ENCODE measurements at places on chromosomes 5 and 9. TPM values are rescaled to one million over a fixed set of nuclear protein-coding genes. Genes with fewer than 3 reads are reported as not detected.
A peak's percentile ranks its signal among the peaks of the same experiment; 100 is the strongest.

DNA sequence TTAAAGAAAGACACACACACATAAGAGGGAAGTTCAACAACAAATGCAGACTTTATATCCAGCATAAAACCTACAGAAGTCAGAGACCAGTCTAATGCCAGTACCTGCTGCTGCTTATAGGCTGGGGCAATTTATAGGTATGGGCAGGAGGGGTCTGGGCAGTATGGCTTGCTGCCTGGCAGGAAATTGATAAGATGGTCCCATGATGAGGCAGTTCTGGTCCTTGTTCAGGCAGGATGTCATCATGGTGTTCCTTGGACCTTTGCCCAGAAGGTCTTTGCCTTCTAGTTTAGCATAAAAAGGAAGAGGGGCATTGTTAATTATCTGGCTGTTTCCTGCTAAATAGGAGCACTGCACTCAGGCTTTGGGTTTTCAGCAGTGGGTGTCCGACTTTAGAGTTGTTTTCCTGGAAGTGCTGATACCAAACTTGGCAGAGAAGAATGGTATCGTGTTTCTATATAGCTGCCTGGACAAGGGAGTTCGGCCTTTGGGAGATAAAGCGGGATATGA is 10.4 kb upstream of the PDCD1LG2 start:
- H3K36me3 ChIP-seq: no peaks in the 10 kb centered on the region
- no peak overlapping the region for H3K4me3 ChIP-seq
- no peaks in the 10 kb centered on the region for H3K27me3 ChIP-seq
- no peak for DNase-seq
- H3K27ac ChIP-seq: no peak overlapping the region

- no peaks in the 10 kb centered on the region for H3K27me3 ChIP-seq
- no peak overlapping the region for H3K4me3 ChIP-seq
- H3K4me1 ChIP-seq: no peaks in the 10 kb centered on the region
- no peaks in the 10 kb centered on the region for H3K36me3 ChIP-seq
- no peak overlapping the region for H3K27ac ChIP-seq
Measured at GRCh38 chr5:160133071-160133917, 14.0 kb upstream of the PWWP2A start.

DNA sequence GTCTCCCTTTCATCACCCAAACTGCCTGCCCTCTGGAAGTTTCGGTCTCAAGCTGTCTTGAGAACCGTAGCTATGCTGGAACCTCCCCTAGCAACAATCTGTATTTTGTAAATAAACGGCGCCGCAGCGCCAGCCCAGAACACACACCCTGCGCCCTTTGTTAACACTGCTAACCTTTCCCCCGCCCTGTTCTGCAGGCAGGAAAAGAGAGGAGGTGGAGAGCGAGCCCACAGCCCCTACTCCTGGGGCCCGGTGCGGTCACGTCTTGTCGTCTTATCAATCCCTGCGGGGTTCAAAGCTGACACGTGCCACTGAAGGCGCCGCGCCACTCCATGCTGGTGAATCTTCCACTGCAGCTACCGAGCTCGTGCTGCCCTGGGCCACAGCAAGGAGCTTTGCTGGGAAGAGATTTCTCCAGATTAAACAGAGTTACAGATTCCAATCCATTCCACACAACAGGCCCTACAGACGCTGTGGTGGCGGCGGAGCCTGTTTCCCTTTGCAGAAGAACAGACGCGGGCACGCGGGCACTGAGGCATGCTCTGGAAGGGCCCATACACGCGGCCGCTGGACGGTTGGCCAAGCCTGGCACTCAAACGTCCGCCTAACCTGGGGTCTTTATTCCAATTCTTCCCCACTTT is 25.3 kb downstream of the ZDHHC11B start:
- DNase-seq: peak; percentile 88
- no peak overlapping the region for H3K4me3 ChIP-seq
- no peak overlapping the region for H3K27ac ChIP-seq

- DNase-seq: no peak
- no peak overlapping the region for H3K27ac ChIP-seq
- no peaks in the 10 kb centered on the region for H3K36me3 ChIP-seq
- H3K4me1 ChIP-seq: no peaks in the 10 kb centered on the region
- H3K27me3 ChIP-seq: no peaks in the 10 kb centered on the region
- H3K4me3 ChIP-seq: no peak overlapping the region
Measured at GRCh38 chr5:88203981-88204750, 64.5 kb downstream of the TMEM161B start.

GRCh38 chr5:72021651-72022357 is 85.5 kb upstream of the MAP1B start:
- H3K4me3 ChIP-seq: no peak overlapping the region
- H3K36me3 ChIP-seq: no peaks in the 10 kb centered on the region

DNA sequence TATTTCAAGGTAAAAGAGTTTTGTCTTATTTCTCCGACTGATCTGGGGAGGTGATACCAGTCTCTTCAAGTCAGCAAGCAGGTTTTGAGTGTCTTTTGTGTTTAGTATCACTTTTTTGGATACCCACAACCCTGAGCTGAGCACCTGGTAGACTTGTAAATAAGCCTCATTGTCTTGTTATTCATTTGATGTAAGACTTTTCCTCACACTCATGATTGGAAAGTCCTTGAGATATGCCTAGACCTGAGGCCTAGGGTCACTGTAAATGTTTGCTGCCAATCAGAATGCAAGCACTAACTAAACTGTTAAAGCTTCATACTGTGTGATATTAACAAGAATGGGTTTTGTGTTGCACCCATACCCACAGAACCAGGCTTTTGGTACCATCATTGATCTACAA is 100.7 kb upstream of the CKMT2 start:
- DNase-seq: no peak
- H3K36me3 ChIP-seq: no peaks in the 10 kb centered on the region
- no peak overlapping the region for H3K4me3 ChIP-seq

DNA sequence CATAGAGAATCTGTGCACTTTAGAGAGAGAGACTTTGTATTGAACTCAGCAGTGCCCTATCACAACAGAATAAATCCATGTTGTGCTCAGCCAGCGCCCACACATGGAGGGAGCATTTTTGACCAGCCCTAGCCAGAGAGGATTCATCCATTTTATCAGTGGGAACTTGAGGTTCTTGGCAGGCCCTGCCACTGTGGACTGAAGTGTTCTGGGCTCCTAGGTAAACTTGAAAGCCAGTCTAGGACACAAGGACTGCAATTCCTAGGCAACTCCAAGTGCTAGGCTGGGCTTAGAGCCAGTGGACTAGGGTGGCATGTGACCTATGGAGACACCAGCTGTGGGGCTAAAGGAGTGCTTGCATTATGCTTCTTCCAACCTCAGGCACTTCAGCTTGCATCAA is 523.5 kb downstream of the CDH12 start:
- DNase-seq: no peak
- H3K4me1 ChIP-seq: no peaks in the 10 kb centered on the region
- no peaks in the 10 kb centered on the region for H3K27me3 ChIP-seq

GRCh38 chr5:95449460-95449859 is 58.3 kb downstream of the FAM81B start:
- H3K4me1 ChIP-seq: no peaks in the 10 kb centered on the region
- DNase-seq: no peak
- H3K27me3 ChIP-seq: no peaks in the 10 kb centered on the region
- no peak overlapping the region for H3K27ac ChIP-seq
- no peak overlapping the region for H3K4me3 ChIP-seq

GRCh38 chr5:109645707-109646192 is 44.0 kb upstream of the MAN2A1 start:
- no peaks in the 10 kb centered on the region for H3K36me3 ChIP-seq
- H3K4me1 ChIP-seq: no peaks in the 10 kb centered on the region
- no peaks in the 10 kb centered on the region for H3K27me3 ChIP-seq
- H3K27ac ChIP-seq: no peak overlapping the region

- no peaks in the 10 kb centered on the region for H3K36me3 ChIP-seq
- H3K4me3 ChIP-seq: no peak overlapping the region
- no peak for DNase-seq
- no peak overlapping the region for H3K27ac ChIP-seq
Measured at GRCh38 chr9:73219985-73220626, 68.4 kb downstream of the ANXA1 start.

DNA sequence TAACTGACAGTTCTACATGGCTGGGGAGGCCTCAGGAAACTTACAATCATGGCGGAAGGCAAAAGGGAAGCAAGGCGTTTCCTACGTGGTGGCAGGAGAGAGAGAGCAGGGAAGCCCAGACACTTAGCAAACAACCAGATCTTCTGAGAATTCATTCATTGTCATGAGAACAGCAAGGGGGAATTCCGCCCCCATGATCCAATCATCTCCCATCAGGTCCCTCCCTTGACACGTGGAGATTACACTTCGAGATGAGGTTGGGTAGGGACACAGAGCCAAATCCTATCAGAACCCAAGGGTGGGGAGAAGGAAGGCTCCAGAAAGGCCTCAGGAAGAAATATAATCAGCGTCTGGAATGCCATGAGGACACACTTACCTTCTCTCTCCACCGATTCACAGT is 34.3 kb downstream of the KIF4B start:
- H3K4me3 ChIP-seq: no peak overlapping the region
- no peak for DNase-seq
- no peaks in the 10 kb centered on the region for H3K36me3 ChIP-seq
- H3K4me1 ChIP-seq: no peaks in the 10 kb centered on the region
- H3K27me3 ChIP-seq: no peaks in the 10 kb centered on the region
- no peak overlapping the region for H3K27ac ChIP-seq

- no peak overlapping the region for H3K27ac ChIP-seq
- no peaks in the 10 kb centered on the region for H3K27me3 ChIP-seq
- peak; percentile 49 for DNase-seq
- H3K4me3 ChIP-seq: no peak overlapping the region
Measured at GRCh38 chr9:135526730-135527571, 5.7 kb downstream of the LCN1 start.

Gene MZB1
- polyA plus RNA-seq: 0.28 TPM

Gene CFAP90
- polyA plus RNA-seq: 2.1 TPM

Gene LHX3
- polyA plus RNA-seq: not detected

Gene CERT1
- polyA plus RNA-seq: 8.7 TPM

Gene ISL1
- 30.5 TPM for polyA plus RNA-seq

Gene CDC25C
- not detected for polyA plus RNA-seq

Gene CENPH
- polyA plus RNA-seq: 1.4 TPM

Gene PKD2L2
- not detected for polyA plus RNA-seq

Gene BTNL3
- 0.14 TPM for polyA plus RNA-seq

Gene HMHB1
- polyA plus RNA-seq: not detected

Gene RASEF
- 12.8 TPM for polyA plus RNA-seq

Gene PCDHAC2
- 0.08 TPM for polyA plus RNA-seq

Measured in pancreas (tissue), 10 donors.